Epithelial cell of proximal tubule (primary cell): ENCODE measurements at places on chromosomes 3 and 15. TPM values are rescaled to one million over a fixed set of nuclear protein-coding genes. Genes with fewer than 3 reads are reported as not detected.

Gene PRICKLE2
- total RNA-seq, result 2.5 and 5.1 TPM in 2 replicates

Gene LYZL4
- total RNA-seq, result not detected in 2 replicates

Gene GXYLT2
- 1.6 and 2.8 TPM in 2 replicates for total RNA-seq

Gene GOLGA8A
- total RNA-seq, result 5.8 and 14.3 TPM in 2 replicates

Gene BFSP2
- total RNA-seq, result not detected in 2 replicates

Gene FAM81A
- total RNA-seq, result 3.0 and 5.2 TPM in 2 replicates

Gene TUSC2
- total RNA-seq, result 39.8 and 46.6 TPM in 2 replicates

Gene SMARCC1
- 73.4 and 76.7 TPM in 2 replicates for total RNA-seq

Gene THBS1
- total RNA-seq, result 61.7 and 168 TPM in 2 replicates

Gene OR4F6
- not detected in 2 replicates for total RNA-seq

Gene SCAPER
- 5.4 and 13.3 TPM in 2 replicates for total RNA-seq

Gene RTP3
- not detected in 2 replicates for total RNA-seq

Gene PLD1
- 5.1 and 9.0 TPM in 2 replicates for total RNA-seq

Gene CHL1
- 0.17 TPM in 1 of 2 replicates, not detected in the other for total RNA-seq

Gene SRGAP3
- total RNA-seq, result 0.51 and 3.4 TPM in 2 replicates

Gene RASSF1
- total RNA-seq, result 27.0 and 31.5 TPM in 2 replicates

Gene TMEM207
- total RNA-seq, result not detected in 2 replicates

Gene BCHE
- 1.1 and 2.9 TPM in 2 replicates for total RNA-seq

Gene PDZRN3
- total RNA-seq, result 0.17 and 0.22 TPM in 2 replicates

Gene CIB1
- 76.0 and 90.9 TPM in 2 replicates for total RNA-seq

Gene VIPR1
- 0.43 TPM in 1 of 2 replicates, not detected in the other for total RNA-seq

Gene ANXA2
- total RNA-seq, result 2,958 and 3,295 TPM in 2 replicates

Gene CHRNA5
- 9.1 and 15.3 TPM in 2 replicates for total RNA-seq

Gene TMC3
- total RNA-seq, result not detected in 2 replicates

Gene BNC1
- total RNA-seq, result 10.6 and 16.4 TPM in 2 replicates

Gene AP2M1
- 274 and 363 TPM in 2 replicates for total RNA-seq

Gene TUSC7
- total RNA-seq, result not detected in 2 replicates

Gene TBCCD1
- total RNA-seq, result 10.8 and 14.9 TPM in 2 replicates

Gene KNG1
- total RNA-seq, result not detected in 2 replicates

Gene C2CD4B
- 0.07 and 0.12 TPM in 2 replicates for total RNA-seq

Gene FRMD5
- 3.0 TPM in 2 replicates for total RNA-seq

Gene SLC38A3
- not detected in 2 replicates for total RNA-seq

Gene NAA50
- total RNA-seq, result 135 and 161 TPM in 2 replicates

Gene RNU5B-1
- total RNA-seq, result not detected in 2 replicates

Gene WDR93
- total RNA-seq, result not detected in 2 replicates

Gene GLT8D1
- 59.2 and 59.5 TPM in 2 replicates for total RNA-seq

Gene CCDC54
- not detected in 2 replicates for total RNA-seq

Gene COL6A5
- total RNA-seq, result not detected in 2 replicates

Gene SAMD7
- not detected in 2 replicates for total RNA-seq

Gene PEX11A
- 3.5 and 4.5 TPM in 2 replicates for total RNA-seq

Gene TGM5
- total RNA-seq, result 0.06 TPM in 1 of 2 replicates, not detected in the other

Gene NRG4
- total RNA-seq, result not detected in 2 replicates

Gene FAH
- total RNA-seq, result 20.4 and 41.4 TPM in 2 replicates

Gene LRRC31
- 0.14 TPM in 1 of 2 replicates, not detected in the other for total RNA-seq

Gene FBXL22
- not detected in 2 replicates for total RNA-seq

Gene FSIP1
- total RNA-seq, result 1.2 and 1.3 TPM in 2 replicates

Gene PLS1
- total RNA-seq, result 30.5 and 36.4 TPM in 2 replicates

Gene GADL1
- total RNA-seq, result not detected in 2 replicates

Gene CPEB1
- 0.35 and 0.43 TPM in 2 replicates for total RNA-seq

Gene ATP13A5
- not detected in 2 replicates for total RNA-seq

Gene NR2F2
- 17.6 and 17.7 TPM in 2 replicates for total RNA-seq

Gene GOLGA8Q
- total RNA-seq, result not detected in 2 replicates

Gene PLCB2
- 0.81 and 1.2 TPM in 2 replicates for total RNA-seq

Gene NSUN3
- total RNA-seq, result 5.4 and 7.0 TPM in 2 replicates

Gene LDHAL6B
- not detected in 2 replicates for total RNA-seq

Gene PEX5L
- 0.12 TPM in 1 of 2 replicates, not detected in the other for total RNA-seq

Gene CIP2A
- total RNA-seq, result 49.8 and 72.9 TPM in 2 replicates

Gene FLNB
- 223 and 264 TPM in 2 replicates for total RNA-seq
